Omental fat pad (tissue), 4 donors: ENCODE measurements at places on chromosomes 6 and 20. TPM values are rescaled to one million over a fixed set of nuclear protein-coding genes. Genes with fewer than 3 reads are reported as not detected.

DNA sequence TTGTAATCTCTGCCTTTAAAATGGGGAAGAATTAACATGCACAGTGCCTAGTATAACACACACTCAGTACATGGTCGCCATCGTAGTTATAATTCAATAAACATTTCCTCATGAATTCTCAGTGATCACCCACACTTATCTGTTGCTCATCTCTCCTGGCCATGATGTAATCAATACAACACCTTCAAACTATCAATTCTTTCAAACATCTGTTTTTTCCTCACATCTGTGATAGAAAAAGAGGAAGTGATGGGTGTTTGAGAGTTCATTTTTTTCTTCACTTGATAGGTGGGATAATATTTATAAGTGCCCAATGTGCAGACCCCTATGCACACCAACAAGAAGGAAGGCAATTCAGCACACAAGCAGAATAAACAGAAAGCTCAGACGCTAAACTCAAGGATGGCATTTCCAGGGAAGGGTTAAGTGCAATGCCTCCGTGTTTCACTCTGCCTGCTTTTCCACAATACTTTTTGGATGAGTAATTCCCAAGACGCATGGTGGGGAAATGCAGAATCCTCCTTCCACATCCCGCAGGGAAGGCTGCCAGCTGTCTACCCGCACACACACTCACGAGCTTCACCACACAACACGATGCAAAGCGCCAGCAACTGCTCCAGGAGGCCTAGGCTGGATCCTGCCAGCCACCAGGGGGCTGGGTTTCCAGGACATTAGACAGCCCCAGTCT, 100.3 kb downstream of the GMPR start:
- peak; percentile 76 for DNase-seq

DNA sequence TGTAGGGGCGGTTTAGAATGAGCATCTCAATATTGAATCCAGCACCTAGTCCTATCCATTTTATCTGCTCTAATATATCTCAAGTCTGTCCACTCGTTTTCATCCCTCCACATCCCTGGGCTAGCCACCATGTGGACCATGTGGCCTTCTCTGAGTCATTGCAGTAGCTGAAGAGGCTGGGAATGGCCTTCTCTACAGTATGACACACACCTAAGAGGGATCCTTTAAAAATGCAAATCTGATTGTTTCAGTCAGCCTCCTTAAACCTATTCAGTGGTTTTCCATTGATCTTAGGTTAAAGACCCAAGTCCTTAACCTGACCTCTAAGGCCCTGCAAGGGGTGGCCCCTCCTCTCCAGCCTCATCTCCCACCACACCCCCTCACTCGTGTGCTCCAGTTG, 9.4 kb downstream of the RING1 start:
- DNase-seq = no peak

DNA sequence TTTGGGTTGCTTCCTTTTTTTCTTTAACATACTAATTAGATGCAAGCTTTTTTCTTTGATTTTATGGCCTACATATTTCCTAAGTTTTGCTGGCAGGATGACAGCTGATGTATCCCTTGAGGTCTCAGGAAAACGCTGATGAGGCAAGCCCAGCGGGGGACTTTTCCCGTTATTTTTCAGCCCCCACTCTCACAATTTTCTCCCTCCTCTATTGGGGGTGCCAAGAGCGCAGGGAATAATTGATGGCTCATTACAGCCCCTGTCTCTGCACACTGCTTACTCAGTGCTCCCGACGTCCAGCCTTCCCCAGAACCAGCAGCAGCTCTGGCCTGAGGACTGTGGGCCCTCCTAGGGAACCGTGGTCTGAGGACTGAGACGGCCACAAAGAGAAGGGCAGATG, 38.6 kb upstream of the VSTM2L start:
- DNase-seq = no peak

DNA sequence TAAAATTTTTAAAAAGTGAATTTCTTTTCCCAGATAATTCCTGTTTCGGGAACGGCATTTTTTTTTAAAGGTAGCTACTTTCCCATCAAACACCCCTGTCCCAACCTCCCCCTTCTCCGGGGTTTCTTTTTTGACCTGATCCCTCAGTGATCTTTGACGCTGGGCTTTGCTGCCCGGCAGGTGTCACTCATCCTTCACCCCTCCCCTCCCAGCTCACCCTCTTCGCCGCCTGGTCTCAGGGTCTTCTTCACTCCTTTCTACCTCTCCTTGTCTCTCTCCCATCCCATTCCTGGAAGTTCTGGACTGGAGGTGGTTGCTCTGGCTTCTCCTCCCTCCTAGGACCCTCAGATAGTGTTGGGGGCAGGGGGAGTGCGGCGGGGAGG, 329 bp upstream of the GPR6 start:
- DNase-seq = no peak

- no peak for DNase-seq
Measured at GRCh38 chr6:53049415-53049814, 15.8 kb upstream of the FBXO9 start.

GRCh38 chr6:91970700-91971099, 1383.8 kb upstream of the MAP3K7 start:
- DNase-seq = no peak

The ENPP4 gene
- total RNA-seq = 23.4 TPM
